ENCODE measurements at places on chromosomes 13 and 19.

DNA sequence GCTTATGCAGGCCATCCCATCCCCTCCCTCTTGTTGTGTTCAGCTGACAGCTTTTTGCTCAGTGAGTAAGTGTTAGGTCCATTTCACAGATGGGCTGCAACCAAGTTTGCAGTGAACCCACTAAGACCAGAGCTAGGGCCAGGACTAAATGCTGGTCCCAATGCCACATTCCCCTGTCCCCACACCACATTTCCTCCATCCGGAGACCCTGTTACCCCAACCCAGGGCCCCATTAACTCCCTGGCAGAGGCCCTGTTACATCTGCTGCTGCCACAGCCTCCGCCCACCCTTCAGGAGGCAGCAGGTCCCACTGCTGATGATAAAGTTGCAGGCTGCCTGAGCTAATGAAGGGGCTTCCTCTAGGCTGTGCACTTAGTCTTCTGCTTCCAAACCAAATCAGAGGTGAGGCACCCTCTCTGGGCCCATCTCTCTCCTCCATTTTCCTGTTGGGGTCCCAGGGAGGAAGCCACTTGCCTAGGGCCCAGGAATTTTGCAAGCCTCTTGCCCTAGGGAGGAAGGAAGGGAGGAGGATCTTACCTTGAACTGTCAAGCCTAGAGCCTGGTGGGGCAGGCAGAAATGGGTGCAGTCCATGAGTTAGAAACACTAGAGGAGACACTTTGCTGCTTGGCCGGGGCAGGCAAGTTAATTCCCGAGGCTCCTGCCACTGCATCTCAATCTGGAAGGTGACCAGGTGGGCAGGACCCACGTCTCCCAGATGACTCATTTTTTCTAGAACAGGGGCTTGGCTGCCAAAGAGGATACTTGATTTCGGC is 3.4 kb upstream of the USF2 start:
- no peak for DNase-seq

- no peak for DNase-seq
These were observed 66.1 kb upstream of the FRY start for GRCh38 chr13:31965361-31966066.

- DNase-seq, result no peak
These were observed 2.0 kb downstream of the FARP1 start for GRCh38 chr13:98144801-98145350.

DNA sequence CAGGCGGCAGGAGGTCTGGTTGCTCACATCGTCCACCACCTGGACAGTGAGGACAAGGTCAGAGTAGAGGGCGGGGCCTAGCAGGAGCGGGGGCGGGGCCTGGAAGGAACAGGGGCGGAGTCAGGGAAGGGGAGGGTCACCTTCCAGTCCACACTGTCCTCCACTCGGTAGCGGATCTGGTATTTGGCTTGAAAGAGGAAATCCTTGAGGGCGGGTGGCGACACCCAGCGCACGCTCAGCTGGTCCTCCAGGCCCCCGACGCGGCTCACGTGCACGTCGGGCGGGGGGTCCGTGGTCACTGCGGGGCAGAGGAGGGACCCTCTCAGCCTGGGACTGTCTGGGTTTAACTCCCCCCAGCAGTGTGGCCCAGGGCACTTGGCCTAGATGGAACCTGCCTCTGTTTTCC is 8.2 kb downstream of the REX1BD start:
- DNase-seq, result no peak

GRCh38 chr19:45798995-45799517 is 6.4 kb upstream of the DMWD start:
- peak; percentile 43 for DNase-seq

- DNase-seq, result no peak
These were observed 7.8 kb downstream of the SIN3B start for GRCh38 chr19:16837035-16837362.

GRCh38 chr19:41859213-41859617 is 840 bp upstream of the RPS19 start:
- no peak for DNase-seq

GRCh38 chr19:10104665-10105508 is 1.3 kb upstream of the PPAN start:
- DNase-seq, result peak; percentile 85

GRCh38 chr19:48192750-48193149 is 22.3 kb downstream of the ZSWIM9 start:
- no peak for DNase-seq
